ENCODE measurements at places on chromosomes 13 and 19.

DNA sequence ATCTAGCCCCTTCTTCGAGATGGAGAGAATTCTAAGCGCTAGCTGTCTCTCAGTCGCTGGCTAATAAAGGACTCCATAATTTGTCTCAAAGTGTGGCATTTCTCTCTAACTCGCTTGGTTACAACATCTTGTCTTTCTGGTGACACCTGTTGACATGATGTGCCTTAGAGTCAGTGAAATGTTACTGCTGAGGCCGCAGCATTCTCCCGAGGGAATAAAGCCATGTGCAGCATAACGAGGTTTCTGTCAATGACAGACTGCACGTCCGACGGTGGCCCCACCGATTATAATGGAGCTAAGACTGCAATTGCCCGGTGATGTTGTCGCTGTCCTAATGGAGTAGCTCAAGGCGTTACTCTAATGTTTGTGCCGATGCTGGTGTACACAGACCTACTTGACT, 20.3 kb upstream of the GPR32 start:
- DNase-seq = no peak

DNA sequence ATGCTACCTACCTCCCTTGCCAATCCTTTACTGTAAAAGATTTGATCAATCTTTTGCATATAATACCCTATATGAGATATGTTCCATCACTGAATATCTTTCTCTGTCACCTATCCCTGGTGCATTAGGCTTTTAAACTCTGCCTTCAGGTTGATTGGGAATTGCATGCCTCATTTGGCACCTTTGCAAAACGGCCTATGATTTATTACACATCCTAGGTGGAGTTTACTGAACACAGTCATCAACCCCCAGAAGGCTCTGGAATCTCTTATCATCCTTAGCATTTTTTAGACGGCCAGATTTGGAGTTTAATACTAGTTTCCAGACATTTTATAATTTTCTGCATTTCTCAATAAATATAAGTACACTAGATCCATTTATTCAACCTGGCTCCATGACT, 448.4 kb upstream of the SLC10A2 start:
- DNase-seq = no peak

GRCh38 chr13:92743992-92744391, 482.6 kb upstream of the GPC6 start:
- DNase-seq = no peak

DNA sequence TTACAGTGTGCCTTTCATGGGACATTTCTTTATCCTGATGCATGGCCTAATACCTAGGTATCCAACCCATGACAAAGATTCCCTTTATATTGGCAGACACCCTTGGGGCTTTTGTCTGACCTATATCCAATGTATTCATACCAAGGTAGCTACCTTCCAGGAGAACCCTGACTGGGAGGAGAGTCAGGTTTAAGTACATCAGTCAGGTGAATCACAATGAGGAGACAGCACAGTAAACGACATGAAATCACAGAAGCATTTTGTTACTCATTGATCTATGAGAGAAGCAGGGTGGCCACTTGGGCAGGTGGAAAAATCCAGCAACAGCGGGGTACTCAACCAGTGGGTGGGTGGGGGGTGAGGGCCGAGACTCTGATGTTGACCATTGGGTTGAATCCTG, 527.4 kb upstream of the ATXN8OS start:
- no peak for DNase-seq

All from umbilical cord (tissue), 2 donors.